NCI-H460 (cell line): ENCODE measurements at places on chromosomes 13 and 19. TPM values are rescaled to one million over a fixed set of nuclear protein-coding genes. Genes with fewer than 3 reads are reported as not detected.

GRCh38 chr19:16042533-16043085 lies 33.7 kb upstream of the TPM4 start:
- DNase-seq: no peak

DNA sequence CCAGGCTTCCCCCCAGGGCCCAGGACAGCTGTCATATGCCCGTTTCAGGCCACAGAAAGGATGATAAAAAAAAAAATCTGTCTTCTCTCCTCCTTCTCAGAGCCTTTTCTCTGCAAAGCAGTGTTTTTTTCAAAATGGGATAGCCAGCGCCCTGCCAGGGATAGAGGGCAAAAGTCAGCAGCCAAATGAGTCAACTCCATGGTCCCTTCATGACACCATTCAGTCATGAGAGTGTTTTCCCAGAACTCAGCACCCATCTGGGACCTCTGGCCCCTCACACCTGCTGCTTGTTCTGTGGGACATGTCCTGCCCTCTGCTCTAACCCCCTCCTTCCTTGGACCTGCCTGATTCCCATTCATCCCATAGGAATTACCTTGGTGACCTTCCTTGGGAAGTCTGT lies 95.0 kb downstream of the CYSLTR2 start:
- DNase-seq: no peak

DNA sequence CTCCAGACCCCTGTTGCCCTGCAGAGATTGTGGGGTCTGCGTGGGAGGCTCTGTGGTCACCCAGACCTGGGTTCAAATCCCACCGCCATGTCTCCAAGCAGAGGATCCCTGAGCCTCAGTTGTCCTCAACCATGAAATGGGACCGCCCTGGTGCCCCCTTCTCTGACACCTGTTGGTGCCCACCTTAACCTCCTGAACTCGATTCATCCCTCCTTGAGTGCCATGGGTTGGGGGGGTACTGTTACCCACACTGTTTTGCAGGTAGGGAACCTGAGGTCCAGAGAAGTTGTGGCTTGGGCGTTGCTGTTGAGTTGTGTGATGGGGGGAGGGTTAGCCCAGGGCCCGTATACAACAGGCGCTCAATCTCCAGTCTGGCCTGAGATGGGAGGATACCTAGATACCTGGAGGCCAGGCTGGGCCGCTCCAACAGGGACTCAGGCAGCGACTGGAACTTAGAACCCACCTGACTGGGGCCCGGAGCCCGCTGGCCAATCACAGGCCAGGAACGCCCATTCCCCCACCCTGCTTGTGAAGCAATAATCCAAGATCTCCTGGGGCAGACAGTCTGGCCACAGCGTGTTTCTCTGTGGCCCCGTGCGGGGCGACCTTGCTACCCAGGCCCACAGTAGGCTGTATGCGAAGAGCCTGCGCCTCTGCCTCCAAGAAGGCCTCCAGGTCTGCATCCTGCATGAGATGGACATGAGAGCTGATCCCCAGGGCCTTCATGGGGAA lies 2.8 kb downstream of the ARID3A start:
- no peak for DNase-seq

DNA sequence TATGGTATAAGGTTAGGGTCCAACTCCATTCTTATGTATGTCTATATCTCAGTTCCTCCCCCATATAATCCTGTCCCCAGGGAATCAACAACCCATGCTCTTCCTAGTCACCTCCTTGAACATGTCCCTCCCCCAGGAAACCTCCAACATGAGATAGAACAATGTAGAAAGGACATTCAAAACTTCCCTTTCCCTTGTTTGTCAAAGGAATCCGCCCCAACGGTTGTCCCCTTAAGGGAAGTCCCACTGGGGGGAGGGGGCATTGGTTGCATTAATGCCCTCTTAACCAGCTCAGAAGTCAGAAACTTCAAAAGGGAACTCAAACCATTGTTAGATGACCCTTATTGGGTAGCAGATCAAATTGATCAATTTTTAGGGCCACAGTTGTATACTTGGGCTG lies 6.8 kb upstream of the ZNF561 start:
- no peak for DNase-seq

DNA sequence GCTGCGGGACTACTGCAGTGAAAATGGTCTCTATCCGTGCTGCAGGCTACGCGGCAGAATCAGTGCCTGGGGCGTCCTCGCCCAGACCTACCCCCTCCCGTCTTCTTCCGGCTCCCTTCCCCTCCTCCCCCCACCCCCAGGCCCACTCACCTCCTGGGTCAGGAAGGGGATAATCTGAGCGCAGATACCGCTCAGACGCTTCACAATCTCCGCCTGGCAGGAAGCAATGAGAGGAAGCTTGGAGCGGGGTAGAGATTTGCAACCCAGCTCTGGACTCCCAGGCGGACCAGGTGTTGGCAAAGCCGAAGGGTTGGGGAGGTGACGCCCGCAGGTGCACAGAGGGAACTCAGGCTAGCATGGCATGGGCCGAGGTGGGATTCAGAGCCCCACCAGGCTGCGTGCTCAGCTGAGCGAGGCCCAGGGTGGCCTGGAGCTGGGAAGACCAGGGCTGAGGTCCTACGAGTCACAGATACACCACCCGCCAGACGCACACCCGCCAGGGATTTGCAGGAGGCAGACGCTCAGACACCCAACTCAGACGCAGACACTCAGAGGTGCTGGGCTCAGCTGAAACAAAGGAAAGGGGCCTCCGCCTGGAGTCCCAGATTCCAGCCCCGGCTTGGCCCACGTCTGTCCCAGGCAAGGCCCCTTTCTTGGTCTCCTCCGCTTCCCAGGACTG lies 4.1 kb downstream of the TLE2 start:
- no peak for DNase-seq

DNA sequence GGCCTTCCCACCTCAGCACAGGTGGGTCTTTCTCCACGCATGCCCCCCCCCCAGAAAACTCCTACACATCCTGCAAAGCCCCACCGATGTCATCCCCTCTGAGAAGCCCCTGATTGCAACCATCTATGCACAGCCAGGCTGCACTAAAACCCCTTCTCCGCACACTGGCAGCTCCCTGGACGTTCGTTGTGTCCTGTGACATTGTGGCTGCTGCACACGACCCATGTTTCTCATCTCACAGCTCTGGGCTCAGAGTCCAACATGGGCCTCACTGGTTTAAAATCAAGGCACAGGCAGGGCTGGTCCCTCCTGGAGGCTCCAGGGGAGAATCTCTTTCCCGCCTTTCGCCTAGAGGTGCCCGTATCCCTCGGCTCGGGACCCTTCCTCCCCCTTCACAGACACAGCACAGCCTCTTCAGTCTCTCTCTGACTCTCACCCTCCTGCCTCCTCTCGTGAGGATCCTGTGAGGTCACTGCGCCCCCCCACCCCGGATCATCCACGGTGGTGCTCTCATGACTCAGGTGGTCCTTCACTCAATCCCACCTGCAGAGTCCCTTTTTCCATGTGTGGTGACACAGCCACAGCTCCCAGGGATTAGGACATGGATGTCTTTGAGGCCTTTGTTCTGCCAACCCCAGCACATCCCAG lies 71.2 kb downstream of the GADD45B start:
- DNase-seq: no peak

Gene RYR1
- 0.12 and 1.1 TPM in 2 replicates for total RNA-seq

Gene C19orf85
- not detected in 2 replicates for total RNA-seq

Gene WTIP
- total RNA-seq: 6.6 and 8.2 TPM in 2 replicates

Gene CD33
- total RNA-seq: 0.22 TPM in 1 of 2 replicates, not detected in the other

Gene KCNJ14
- 1.8 and 2.0 TPM in 2 replicates for total RNA-seq
